CD4-positive, alpha-beta T cell treated with Interleukin-1 beta for 1 hour (primary cell): ENCODE measurements at places on chromosomes 2 and 18.

DNA sequence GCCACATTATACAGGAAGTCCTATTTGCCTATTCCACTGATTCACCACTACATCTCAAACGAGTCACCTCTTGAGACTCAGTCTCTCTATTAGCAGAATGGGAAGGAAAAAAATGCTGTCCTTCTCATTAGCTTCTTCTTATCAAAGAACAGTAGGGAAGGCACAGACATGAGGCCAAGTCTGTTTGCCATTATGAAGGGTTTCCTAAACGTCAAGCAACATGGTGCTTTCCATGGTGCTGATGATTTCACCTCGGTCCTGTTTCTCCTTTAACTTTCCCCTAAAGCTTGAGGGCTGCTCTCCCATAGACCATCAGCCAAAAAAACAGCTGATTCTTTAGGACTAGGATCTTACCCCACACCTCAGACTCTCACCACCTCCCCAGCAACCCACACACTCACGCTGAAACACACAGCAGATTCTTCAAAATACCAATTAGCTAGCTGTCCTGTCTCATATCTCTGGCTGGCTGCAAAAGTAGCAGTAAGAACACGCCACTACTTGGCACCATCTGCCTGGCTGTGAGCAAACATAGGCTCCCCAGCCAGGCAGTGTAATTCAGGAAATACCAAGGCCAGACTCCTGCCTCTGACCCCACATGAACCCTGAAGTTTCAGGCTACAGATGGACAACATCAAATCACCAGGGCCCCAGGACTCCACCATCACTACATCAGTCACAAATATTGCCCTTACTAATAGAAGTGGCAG is 30.5 kb downstream of the GALNT14 start:
- DNase-seq: no peak

DNA sequence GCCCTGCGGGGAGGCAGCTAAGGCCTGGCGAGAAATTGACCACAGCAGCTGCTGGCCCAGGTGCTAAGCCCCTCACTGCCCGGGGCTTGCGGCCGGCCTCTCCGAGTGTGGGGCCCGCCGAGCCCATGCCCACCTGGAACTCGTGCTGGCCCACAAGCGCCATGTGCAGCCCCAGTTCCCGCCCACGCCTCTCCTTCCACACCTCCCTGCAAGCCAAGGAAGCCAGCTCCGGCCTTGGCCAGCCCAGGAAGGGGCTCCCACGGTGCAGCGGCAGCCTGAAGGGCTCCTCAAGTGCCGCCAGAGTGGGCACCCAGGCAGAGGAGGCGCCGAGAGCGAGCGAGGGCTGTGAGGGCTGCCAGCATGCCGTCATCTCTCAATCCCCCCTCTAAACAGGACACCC is 304.6 kb upstream of the FAM98A start:
- DNase-seq: no peak

DNA sequence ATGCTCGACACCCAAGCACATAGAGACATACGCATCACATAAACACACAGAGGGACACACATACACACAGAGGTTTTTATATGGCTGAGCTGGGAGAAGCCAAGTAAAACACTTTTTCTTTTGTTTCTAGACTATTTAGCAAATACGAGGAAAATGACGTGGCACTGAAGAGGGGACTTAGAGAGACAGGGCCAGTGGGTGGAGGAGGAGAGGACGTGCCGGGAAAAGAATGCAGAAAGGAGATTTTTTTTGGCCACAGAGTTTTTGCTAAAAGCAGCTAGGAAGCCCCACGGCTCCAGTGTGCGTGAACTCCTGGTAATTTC is 168.5 kb upstream of the KLF7 start:
- no peak for DNase-seq

DNA sequence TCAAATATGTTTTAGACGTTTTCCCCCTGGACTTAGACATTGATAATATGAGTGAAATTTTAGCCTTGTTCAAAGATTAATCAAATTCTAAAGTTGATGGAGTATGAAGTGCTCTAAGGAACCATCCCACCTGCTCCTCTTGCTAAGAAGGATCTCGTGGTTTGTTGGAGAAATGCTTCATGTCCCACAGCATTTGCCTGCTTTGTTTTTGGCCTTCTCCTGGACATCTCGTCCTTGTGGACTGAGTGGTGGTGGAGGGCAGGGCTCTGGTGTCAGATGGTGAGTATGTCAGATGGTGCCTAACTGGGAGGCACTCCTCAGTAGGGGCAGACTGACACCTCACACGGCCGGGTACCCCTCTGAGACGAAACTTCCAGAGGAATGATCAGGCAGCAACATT is 39.7 kb upstream of the KCNE4 start:
- no peak for DNase-seq

DNA sequence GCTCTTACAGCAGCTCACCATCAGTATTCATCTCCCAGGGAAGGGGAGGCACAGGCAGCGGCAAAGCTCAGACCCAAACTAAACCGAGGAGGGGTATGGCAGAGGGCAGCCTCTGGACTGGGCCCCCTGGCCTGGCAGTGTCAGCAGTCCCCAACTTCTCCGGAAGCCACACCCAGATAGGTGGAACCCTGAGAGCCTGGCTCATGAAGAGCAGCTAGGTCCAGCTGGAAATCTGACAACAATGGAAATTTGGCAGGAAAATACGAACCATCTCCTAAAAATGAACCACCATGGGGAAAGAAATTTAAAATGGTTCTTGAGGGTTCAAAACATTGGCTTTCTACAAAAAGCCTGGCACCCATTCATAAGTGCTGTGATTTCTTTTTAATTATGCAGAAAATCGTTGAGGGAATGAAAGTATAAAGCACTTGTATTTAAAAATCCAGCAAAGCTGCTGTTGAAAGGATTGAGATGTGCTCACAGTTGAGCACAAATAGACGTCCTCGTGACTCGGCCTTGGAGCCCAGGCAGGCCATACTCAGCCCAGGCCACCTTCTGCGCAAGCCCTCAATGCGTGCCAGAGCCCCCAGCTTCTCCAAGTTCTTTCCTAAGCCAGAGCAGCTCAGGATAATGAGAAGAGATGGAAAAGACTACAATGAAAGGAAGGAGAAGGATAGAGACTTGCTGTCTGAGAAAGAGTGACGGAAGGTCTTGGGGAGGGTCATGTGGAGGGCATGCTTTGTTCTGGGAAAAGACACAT is 93.0 kb downstream of the COL6A3 start:
- no peak for DNase-seq

DNA sequence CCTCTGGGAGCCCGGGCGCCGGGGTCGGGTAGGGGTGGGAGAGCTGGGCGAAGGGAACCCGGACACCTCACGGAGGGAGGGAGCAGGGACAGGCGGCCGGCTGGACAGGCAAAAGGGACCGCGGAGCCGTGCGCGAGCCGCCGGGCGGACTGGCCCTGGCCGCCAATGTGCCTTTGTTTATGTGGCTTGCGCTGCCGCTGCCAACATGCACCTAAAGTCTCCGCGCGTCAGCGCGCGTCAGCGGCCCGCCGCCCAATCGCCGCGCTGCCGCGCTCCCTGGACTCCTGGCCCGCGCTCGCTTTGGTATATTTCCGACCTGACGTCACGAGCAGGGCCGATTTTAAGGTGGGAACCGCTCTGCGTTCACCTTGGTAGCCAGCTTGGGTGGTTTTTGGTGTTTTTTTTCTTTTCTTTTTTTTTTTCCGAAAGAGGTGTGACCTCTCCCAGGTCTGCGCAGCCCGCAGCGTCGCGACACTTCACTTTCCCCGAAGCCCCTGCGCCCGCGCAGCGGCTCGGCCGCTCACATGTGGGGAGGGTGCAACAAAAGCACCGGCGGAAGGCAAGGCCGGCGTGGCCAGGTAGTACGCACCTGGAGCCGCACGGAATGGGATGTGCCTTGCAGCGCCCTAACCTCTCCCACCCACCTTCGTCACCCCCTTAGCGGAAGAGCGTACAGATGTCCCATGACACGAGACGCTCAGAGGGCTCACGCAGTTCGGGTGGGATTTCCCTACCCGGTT is at the start of gene NR4A2:
Gene NR4A2 (minus strand): TSS at position 188 of the 740 bp plus-strand sequence. CDS start 2,535 bp downstream, outside the sequence.
- peak; percentile 95 for DNase-seq

- no peak for DNase-seq
Measured at GRCh38 chr2:160417745-160418397, 75.7 kb downstream of the RBMS1 start.

DNA sequence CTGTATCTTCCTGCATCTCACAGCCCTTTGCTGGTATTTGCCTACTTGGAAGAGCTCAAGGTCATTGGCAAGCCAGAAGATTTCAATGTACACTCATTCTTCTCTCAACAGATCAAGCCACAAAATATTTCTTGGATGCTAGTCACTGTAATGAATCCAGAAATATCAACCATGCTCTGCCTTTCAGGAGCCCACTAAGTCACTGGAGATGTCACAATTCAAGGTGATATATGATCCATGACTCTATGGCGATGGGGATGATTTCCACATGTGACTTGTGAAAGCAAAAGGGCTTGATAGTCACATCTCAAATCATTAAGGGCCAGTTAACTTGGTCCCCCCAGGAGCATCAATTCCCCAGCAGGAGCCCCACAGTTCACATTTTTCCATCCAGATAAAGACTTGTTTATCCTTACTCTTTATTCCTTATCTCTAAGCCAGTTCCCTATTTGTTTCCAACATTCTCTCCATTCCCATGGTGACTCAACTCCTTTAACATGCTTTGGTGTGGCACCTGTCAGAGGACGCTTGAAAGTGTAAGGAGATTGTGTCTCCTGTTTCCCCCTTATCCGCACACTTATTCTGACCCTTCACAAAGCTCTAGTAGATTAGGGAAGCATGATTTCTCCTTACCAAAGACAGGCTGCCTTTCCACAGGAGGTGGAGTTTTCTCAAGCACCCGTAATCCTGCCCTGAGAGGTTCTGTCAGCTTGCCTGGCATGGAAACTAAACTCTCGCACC is 15.8 kb downstream of the PKDCC start:
- DNase-seq: no peak

- DNase-seq: no peak
Measured at GRCh38 chr2:241288324-241288888, 27.1 kb downstream of the HDLBP start.

DNA sequence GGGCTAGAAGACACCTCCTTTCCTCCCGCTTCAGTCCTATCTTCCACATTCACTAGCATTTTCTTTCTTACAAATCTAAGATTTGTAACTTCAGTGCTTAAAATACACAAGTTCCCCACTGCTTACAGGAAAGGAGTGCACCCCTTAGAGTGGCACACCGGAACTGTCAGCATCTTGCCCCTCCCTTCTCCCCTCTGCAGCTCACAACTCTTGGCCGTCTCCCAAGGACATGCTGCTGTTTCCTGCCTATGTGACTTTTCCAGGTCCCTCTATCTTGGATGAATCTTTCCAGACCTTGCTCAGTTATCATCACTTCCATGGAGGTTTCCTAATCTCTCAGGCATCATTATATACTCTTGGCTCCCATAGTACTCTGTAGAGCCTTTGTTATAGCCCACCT is 334.8 kb downstream of the CELF4 start:
- DNase-seq: no peak

GRCh38 chr2:215839309-215839708 is 174.0 kb downstream of the MREG start:
- DNase-seq: no peak

DNA sequence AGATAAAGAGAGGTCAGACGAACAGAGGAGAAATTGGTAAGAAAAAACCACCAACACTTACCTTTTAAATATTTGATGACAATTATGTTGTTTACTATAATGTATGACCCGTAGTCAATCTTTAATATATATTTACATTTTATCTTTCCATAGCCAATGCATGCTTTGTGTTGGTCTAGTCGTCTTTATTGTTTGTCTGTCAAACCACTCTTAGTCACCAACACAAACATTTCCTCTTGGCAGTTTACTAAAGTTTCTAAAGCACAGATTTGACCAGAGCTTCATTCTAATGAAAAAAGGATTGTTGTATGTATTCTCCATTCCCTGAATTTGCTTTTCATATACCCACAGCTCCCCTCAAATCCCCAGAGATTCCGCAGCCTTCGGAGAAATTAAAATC is 784.7 kb upstream of the PIK3C3 start:
- DNase-seq: no peak

DNA sequence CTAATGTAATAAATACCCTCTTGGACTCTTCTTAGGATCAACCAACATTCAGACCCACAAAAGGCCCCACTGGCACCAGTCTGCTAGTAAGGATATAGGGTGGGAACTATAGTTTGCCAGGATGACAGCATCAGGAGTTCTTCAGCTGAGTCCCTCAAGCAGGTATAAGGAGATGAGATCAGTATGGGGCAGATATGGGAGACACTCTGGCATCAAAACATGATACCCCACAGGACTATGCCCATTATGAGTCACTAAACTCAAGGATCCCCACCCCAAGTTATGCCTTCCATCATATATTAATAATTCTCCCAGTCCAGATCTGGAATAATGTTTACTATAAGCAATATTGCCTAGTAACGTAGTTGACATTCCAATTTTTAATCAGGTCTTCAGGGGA is 83.1 kb upstream of the CCDC141 start:
- DNase-seq: no peak

- no peak for DNase-seq
Measured at GRCh38 chr2:82790206-82791021, 1668.7 kb downstream of the SUCLG1 start.
